Activated T-cell treated with anti-CD3 and anti-CD28 coated beads, Interleukin-2, amount 50 U/mL, for 72 hours (primary cell): ENCODE measurements at places on chromosomes 3 and 15.

DNA sequence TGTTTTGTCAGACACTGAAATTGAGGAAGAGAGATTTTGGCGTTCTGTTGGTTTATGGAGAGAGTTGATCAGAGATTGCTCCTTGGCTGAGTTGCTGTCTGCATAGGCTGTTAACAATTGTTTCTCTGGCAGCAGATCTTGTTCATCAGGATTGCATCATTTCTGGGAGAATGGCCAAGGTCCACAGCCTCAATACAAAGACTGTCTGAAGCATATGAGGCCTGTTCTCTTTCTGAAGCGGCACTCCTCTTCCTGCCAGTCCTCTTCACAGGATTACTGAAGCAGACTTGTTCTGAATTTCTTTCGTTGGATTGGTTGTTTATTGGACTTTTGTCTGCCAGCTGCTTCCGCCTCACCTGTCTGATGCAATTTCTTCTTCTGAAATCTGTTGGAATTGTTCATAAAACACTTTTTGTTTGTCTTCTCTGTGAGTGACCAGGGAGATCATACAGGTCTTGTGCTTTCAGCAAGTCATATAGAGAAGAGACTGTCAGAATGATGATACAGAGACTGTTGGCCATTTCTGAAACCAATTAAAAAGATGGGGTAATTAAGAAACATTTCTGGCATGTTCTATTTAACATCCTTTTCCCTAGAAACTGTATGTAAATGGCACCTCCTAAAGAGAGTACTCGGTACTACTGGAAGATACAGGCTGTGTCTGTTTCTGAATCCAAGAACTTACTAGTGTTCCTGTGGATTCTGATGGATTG, 25.5 kb downstream of the SETD5 start:
- peak; percentile 37 for DNase-seq

- peak; percentile 81 for DNase-seq
Observed at GRCh38 chr3:194633349-194634004, at the start of gene TMEM44. Gene TMEM44, minus strand, starts transcription at chr3:194633419. Its CDS starts 204 bp downstream, at chr3:194633215.

DNA sequence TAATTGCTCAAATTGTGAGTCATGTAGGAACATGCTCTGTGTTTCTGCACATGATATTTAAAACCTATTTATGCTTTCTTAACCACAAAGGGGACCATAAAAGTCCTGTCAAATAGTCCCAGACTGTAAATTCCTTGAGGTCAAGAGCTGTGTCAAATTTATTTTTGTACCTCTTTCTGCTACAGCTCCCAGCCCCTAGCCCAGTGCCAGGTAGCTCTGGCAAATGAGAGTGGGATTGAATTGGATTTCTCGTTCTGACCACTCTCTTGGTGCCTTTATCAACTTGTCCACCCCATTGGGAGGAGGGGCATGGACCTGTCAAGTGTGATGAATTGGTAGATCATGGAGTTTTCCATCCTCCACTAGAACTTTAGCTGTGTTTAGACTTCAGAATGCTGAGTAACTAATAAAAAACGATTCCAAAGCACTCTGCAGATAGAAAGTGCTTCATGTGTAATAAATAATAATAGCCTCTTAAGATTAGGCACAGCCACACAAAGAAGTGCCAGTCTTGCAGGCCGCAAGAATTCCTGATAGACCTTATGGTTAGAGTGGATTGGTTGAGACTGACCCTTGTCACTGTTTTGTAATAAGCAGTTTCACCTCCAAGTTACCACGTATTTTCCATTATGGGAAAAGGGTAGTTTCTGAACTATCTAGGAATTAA, 120.4 kb downstream of the LPP start:
- no peak for DNase-seq

DNA sequence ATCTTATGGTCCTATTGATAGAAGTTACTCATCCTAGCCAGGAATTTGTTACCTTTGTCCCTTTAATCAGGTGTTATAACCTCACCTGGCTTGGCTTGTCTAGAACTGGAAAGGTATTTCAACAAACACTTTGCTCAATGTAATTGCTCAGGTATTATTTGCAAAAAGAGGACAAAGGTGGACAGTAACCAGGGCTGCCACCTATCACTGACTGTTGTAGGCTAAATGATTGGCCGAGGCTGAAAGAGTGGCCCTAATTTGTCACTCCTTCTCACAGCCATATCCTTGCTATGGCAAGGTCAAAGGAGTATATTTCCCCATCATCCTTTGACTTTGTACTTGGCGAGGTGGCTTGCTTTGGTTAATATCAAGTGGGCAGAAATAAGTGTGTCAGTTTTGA, 2.7 kb upstream of the SELENOS start:
- no peak for DNase-seq

GRCh38 chr3:102255736-102256135, 179.1 kb upstream of the ZPLD1 start:
- DNase-seq, result no peak
